Suppressor macrophage treated with lipopolysaccharide for 1 hour (primary cell): ENCODE measurements at places on chromosomes 6 and 20.
A peak's percentile ranks its signal among the peaks of the same experiment; 100 is the strongest.

GRCh38 chr6:112225691-112226090, 28.7 kb downstream of the LAMA4 start:
- DNase-seq: no peak

- no peak for DNase-seq
Measured at GRCh38 chr20:33130568-33131061, 37.3 kb upstream of the BPIFA2 start.

DNA sequence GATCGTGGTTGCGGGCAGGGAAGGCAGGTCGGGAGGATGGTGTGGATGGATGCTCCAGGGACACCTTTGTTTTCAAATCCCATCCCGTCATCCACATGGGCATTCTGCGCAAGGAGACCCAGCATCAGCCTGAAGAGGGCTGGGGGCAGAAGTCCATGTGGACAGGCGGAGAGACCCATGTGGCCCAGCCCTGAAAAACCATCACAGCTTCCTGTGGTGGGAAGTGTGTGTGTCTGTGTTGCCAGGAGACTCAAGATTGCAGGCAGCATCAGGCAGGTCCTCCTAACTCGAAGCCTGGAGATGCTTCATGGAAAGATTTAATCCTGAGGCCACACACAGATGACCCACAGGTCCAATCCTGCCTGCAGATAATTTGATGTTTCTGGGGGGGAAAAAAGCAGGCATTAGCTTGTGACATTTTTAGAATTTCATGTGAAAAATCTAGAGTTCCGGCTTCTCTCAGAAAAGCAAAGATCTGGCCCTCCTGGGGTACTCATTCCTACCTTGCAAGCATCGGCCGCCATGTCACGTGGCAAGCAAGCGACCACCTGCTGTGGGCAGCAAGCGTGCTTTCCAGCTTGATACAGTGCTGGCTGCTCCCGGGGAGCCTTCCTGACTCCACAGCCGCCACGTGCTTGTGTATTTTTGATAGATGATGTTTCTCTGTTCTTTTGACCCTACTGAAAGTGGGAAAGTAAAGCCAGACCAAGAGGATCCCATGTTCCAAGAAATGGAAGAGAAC, 25.8 kb downstream of the BCAS4 start:
- no peak for DNase-seq

GRCh38 chr20:23251779-23252178, 98.8 kb upstream of the NXT1 start:
- no peak for DNase-seq

- no peak for DNase-seq
Measured at GRCh38 chr20:37301558-37301957, 12.1 kb downstream of the MANBAL start.

- peak; percentile 91 for DNase-seq
Measured at GRCh38 chr20:44979090-44979621, 12.8 kb downstream of the STK4 start.

GRCh38 chr6:156448579-156448978, 328.6 kb upstream of the ARID1B start:
- no peak for DNase-seq
